ENCODE measurements at places on chromosomes 12 and 14.

- DNase-seq: no peak
These were observed 104.8 kb downstream of the KIF26A start for GRCh38 chr14:104243200-104243599.

GRCh38 chr14:105325716-105326567 lies 11.4 kb downstream of the PACS2 start:
- no peak for DNase-seq

GRCh38 chr12:69756088-69756755 lies 17.6 kb downstream of the RAB3IP start:
- DNase-seq: no peak

GRCh38 chr12:131132118-131132892 lies 178.6 kb downstream of the ADGRD1 start:
- DNase-seq: peak; percentile 73

GRCh38 chr12:53058674-53059433 lies 9.0 kb downstream of the TNS2 start:
- DNase-seq: no peak

GRCh38 chr14:99215277-99215676 lies 56.7 kb downstream of the BCL11B start:
- DNase-seq: no peak

- DNase-seq: no peak
These were observed 41.5 kb downstream of the TEAD4 start for GRCh38 chr12:3000548-3001275.

- no peak for DNase-seq
These were observed 29.8 kb upstream of the C14orf180 start for GRCh38 chr14:104549536-104550339.

DNA sequence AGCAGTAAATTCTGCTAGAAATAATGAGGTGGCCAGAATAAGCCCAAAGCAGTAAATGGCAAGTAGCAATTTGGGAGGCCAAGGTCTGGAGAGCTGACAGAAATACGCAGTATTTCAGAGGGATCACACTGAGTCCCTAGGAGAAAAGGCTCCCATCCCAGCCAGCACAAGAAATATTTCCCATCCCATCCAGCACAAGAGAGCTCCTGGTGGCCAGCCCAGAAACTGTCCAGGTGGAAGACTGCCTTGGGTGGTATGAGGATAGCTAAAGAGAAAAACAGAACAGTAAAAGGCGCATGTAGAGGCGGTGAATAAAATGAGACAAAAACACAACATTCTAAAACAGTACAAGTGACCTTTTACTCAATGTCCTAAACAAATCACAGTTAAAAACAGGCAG lies 120.7 kb downstream of the HECTD4 start:
- no peak for DNase-seq

- DNase-seq: no peak
These were observed 62.4 kb downstream of the PLEKHG3 start for GRCh38 chr14:64766430-64767151.

- DNase-seq: no peak
These were observed 163.6 kb upstream of the PARP11 start for GRCh38 chr12:4036671-4037271.

DNA sequence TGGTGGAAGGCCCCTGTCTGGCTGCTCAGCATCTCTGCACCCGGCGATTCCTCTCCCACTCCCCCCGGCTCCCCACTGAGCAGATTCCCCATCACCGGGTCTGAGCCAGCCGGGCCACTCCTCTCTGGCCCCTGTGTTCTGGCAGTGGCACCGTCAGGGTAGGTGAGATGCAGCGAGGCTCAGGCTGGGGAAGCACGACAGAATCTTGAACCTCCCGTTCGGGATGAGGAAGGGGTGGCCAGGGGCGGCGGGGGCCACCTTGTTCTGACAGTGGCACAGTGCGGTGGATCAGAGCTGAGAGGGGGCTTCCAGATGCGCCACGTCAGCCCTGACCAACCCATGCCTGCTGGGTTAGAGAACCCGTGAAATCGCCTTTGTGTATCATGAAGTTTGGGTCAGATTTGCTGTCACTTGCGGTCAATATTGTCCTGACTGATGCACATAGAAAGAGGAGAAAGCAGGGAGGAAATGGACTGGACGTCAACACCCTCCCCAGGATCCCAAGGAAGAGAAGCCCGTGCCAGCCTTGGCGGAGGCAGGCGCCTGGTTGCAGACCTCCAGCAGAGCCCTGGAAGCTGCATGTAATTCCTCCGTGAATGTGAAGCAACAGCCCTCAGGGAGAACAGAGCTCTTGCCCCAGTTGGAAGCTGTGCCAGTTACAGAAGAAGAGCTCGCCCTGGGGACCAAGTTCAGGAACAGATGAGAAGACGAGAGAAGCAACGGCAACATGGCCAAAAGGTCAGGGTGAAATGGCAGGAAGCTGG lies 137.1 kb upstream of the SFSWAP start:
- DNase-seq: no peak

GRCh38 chr12:33663000-33663654 lies 223.5 kb upstream of the SYT10 start:
- DNase-seq: no peak

DNA sequence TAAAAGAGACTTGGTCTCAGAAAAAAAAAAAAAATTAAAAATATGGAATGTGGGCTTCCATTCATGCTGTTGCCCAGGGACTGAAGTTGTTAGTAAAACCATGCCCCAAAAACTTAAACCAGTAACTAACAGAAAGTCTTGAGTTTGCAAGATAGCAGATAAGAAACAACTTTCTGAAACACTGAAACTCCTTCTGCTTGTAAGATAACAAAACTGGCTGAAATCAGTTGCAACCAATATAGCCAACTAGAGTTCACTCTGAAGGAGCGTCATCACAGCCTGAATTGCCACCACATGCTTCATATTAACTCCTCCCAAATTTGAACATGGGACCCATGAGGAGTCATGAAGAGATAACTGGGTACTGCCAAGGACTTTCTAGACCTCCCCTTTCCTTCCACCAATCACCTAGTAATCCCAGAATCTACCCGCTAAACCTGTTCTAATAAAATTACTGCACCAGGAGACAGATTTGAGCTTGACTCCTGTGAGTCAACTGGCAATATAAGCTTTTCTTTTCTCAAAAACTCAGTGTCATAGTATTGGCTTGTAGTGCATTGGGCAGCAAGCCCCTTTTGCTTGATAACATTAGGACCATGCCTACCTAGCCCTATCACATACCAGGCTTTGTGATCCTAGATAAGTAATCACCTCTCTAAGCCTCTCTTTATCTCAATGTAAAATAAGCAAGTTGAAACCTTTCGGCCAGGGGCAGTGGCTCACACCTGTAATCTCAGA lies 53.6 kb downstream of the R3HDM2 start:
- DNase-seq: no peak

GRCh38 chr14:99938376-99938775 lies 126.8 kb upstream of the EVL start:
- DNase-seq: no peak

- DNase-seq: peak; percentile 16
These were observed 67.3 kb downstream of the SPTB start for GRCh38 chr14:64812412-64812811.

GRCh38 chr14:94161981-94162380 lies 12.1 kb upstream of the PPP4R4 start:
- no peak for DNase-seq

DNA sequence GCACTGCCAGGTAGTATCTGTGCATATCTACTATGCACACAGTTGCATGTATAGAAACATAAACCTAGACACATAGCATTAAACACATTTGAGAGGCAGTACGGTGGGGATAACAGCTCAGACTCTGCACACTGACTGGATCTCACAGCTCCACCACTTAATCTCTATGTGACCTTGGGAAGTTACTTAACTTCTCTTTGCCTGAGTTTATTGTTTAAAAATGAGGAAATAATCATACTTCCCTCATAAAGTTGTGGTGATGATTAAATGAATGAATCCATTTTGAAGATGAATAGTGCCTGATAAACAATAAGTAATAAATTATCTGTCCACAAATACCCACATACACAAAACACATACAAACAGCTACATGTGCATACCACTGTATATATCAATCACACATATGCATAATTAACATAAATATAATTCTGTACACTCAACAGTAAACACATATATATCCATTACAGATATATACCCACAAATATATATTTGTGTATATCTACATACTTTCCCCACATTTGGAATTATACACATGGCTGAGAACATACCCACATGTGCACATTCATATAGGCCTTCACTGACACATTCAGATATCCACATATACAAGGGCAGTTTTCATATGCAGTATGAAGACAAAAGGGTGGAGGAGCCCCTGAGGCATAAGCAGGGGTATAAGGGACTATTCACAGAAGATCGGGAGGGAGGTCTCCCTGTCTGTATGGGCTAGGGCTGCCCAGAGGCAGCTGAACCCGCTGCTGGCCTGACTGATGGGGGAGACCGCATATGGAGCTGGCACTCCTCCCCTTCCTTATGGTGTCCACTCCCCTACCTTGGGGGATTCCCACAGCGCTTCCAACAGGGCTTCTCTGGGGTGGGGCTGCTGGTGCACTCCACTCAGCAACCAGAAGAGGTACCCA lies 5.9 kb downstream of the CDH24 start:
- DNase-seq: no peak

- peak; percentile 77 for DNase-seq
These were observed 231.4 kb downstream of the PCNX1 start for GRCh38 chr14:71138448-71139293.

GRCh38 chr12:98644433-98644711 lies 216 bp downstream of the IKBIP start:
- DNase-seq: no peak

DNA sequence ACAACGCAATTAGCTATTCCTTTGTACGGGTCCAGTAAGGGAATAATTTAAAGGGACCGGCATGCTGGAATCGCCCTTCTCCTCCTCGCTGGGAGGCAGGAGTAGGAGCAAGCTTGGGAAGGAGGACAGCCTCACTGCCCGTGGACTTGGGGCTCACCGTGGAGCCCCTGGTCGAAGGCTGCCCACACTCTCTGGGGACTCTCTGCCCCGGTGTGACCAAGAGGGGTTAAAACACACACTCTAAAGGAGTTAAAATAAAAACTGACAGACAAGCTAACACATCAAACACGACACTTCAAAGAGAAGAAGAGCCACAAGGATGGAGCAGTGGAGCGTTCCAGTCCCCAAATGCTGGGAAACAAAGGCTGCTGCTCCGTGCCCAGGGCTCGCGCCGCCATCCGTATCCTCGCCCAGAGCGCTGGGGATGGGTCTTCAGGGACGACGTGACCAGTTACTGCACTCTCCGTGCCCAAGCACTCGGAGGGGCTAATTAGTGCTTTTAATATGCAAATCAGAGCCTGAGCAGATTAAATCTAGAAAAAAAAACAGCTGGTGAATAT lies 123.3 kb downstream of the PAPOLA start:
- DNase-seq: no peak

DNA sequence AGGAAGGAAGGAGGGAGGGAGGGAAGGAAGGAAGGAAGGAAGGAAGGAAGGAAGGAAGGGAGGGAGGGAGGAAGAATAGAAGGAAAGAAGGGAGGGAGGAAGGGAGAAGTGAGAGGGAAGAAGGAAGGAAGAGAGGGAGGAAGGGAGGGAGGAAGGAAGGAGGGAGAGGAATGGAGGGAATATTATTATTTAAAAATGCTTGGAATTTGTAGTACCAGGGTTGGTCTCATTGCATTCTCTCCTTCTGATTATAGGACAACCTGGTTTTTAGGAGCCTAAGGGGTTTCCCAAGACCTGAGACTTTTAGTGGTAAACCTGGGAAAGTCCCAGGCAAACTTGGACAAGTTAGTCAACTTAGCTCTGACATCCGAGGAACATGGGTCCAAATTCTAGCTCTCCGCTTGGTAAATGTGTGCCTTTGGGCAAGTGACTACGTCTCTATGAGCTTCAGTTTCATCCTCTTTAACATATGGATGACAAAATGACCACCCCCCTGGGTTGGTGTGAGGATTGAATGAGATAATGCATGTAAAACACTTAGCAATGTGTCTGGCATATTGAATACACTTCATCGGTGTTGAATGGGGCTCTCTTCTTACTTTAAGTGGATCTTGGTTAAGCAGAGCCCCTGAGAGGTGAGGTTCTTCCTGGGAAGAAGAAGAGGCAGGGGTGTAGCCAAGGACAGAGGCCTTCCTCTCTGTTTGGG lies 690.7 kb upstream of the TBX3 start:
- DNase-seq: no peak

DNA sequence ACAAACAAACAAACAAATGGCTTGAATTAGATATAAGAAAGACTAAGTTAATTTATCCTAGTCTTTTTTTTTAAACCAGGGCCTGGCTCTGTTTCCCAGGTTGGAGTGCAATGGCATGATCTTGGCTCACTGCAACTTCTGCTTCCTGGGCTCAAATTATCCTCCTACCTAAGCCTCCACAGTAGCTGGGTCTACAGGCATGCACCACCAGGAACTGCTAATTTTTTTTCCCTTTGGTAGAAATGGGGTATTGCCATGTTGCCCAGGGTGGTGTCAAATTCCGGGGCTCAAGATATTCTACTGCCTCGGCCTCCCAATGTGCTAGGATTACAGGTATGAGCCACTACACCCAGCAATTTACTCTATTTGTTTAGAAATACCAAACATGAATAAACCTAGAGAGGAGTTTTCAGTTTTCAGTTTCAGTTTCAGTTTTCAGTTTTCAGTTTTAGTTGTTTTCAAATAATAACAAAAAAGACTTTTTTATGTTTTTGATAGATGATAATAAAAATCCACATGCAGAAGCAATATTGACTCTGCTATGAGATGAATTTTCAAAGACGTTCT lies 817.0 kb downstream of the FLRT2 start:
- DNase-seq: no peak

- peak; percentile 57 for DNase-seq
These were observed 333.8 kb downstream of the PDZRN4 start for GRCh38 chr12:41521872-41522379.

DNA sequence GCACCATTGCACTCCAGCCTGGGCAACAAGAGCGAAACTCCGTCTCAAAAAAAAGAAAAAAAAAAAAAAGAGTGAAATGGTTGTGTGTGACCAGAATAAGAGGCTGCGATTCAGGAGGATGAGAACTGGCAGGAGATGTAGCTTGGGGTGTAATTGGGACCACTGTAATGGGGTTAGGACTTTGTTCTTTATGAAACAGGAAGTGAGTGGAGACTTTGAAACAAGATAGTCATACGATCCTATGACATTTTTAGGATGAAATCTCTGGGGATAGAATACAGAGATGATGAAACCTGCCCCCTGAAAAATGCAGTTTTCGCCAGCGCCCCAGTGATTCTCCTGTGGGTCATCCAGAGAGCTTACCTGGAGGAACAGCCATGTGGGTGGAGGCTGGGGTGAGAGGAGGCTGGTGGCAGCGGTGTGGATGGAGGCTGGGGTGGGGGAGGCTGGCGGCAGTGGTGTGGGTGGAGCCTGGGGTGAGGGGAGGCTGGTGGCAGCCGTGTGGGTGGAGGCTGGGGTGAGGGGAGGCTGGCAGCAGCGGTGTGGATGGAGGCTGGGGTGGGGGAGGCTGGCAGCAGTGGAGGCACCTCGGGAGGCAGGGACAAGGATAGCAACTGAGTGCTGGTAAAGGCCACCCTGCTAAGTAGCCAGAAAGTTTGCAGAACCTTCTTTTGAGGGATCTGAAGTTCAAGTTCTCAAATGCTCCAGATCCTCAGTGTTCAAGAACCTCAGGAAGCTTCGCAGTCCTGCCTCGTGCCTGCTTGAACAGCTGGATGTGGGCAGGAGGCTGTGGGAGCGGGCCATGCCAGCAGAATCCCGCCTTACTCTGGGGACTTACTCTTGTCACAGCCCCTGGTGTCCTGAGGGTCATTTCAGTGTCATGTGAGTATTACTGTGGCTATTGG lies 20.2 kb downstream of the FBXL14 start:
- no peak for DNase-seq
